ENCODE measurements at places on chromosomes 5 and 9. TPM values are rescaled to one million over a fixed set of nuclear protein-coding genes. Genes with fewer than 3 reads are reported as not detected.

- H3K4me1 ChIP-seq, result peaks cover 14% of the 10 kb centered on the region
- DNase-seq, result no peak
- no peak overlapping the region for H3K4me3 ChIP-seq
- H3K36me3 ChIP-seq, result no peaks in the 10 kb centered on the region
- no peak overlapping the region for H3K27ac ChIP-seq
Observed at GRCh38 chr5:124582561-124582840, 163.9 kb downstream of the ZNF608 start.

DNA sequence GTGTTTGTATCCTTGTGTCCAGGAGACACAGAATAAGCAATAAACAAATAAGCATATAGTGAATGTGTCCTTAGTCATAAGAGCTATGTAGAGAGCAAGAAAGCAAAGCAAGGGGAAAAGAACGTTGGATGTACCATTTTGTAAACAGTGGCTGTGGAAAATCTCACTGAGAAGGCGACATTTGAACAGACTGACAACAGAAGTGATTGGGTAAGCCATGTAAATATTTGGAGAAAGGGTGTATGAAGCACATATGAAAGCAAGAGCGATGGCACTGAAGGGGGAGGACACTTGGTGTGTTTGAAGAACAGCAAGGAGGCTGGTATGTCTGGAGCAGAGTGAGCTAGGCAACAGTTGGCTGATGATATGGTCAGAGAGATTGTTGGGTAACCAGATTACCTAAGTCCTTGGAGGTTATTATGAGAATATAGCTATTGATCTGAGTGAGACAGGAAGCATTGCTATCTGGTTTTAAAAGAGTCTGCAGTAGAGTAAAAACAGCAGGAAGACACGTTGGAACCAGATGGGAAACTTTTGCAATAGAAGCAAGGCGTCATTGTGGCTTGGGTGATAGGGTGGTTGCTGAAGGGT, 115.5 kb upstream of the IL7R start:
- no peaks in the 10 kb centered on the region for H3K36me3 ChIP-seq
- DNase-seq, result peak; percentile 9
- no peak overlapping the region for H3K4me3 ChIP-seq
- H3K4me1 ChIP-seq, result no peaks in the 10 kb centered on the region
- no peak overlapping the region for H3K27ac ChIP-seq
- no peaks in the 10 kb centered on the region for H3K27me3 ChIP-seq

DNA sequence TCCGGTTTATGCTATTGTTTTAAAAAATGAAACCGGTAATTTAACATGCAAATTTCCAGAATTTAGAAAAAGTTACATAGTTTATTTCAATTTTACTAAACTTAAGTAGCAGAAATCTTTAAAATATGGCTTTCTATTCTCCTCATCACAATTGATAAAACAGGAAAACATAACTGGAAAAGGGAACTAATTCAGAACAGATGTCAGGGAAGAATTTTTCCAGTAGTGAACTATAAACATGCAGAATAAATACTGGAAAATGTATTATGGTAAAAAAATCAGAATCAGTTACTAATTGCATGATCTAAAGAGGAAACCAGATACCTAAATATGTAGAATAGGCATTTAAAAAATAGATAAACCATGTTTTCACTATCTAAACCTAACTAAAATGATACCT, 7.3 kb upstream of the NR4A3 start:
- H3K27me3 ChIP-seq, result peaks cover 3% of the 10 kb centered on the region
- H3K4me1 ChIP-seq, result peaks cover 7% of the 10 kb centered on the region
- DNase-seq, result no peak
- no peaks in the 10 kb centered on the region for H3K36me3 ChIP-seq
- H3K27ac ChIP-seq, result no peak overlapping the region

GRCh38 chr5:3058942-3059341, 307.5 kb upstream of the IRX2 start:
- no peaks in the 10 kb centered on the region for H3K27me3 ChIP-seq
- H3K4me1 ChIP-seq, result no peaks in the 10 kb centered on the region
- no peaks in the 10 kb centered on the region for H3K36me3 ChIP-seq

NANS gene
- polyA plus RNA-seq, result 82.4 TPM

DNA sequence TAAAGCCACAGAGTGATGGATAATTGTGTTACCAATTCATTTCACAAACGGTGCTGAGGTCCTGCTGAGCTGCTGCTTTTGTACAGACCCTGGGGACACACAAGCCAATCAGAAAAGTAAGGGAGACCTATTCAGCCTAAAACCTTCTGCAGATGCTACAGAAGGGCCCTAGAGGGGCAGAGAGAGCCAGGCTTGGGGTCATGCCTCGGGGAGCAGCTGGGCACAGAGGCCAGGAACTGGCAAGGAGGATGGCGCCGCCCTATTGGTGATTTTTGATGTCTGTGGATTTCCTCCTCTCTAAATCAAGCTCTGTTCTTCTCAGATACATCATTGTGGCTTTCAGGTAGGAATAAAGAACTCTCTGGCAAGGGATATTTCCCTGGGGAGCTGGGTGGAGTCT, 181.9 kb downstream of the ZNF462 start:
- no peak overlapping the region for H3K27ac ChIP-seq
- H3K4me1 ChIP-seq, result no peaks in the 10 kb centered on the region
- no peaks in the 10 kb centered on the region for H3K27me3 ChIP-seq
- H3K4me3 ChIP-seq, result no peak overlapping the region

SLC1A3 gene
- polyA plus RNA-seq, result 12.0 TPM

RGMB gene
- polyA plus RNA-seq, result 3.2 TPM

KCNMB1 gene
- polyA plus RNA-seq, result 3.6 TPM

Measured in small intestine (tissue), 16 donors.